Fibroblast of villous mesenchyme (primary cell): ENCODE measurements at places on chromosomes 7 and 10. TPM values are rescaled to one million over a fixed set of nuclear protein-coding genes. Genes with fewer than 3 reads are reported as not detected.

Gene SLK
- 48.8 and 52.2 TPM in 2 replicates for total RNA-seq

Gene MYPN
- 4.5 and 18.6 TPM in 2 replicates for total RNA-seq

Gene CCSER2
- 34.8 and 48.4 TPM in 2 replicates for total RNA-seq

Gene MRPL32
- 40.3 and 46.6 TPM in 2 replicates for total RNA-seq

Gene RAMP3
- not detected in 2 replicates for total RNA-seq

Gene ADCK2
- total RNA-seq, result 12.9 and 20.3 TPM in 2 replicates

Gene SLC26A3
- not detected in 2 replicates for total RNA-seq

Gene IFIT1
- total RNA-seq, result 32.9 and 70.8 TPM in 2 replicates

Gene ANAPC16
- 43.2 and 66.1 TPM in 2 replicates for total RNA-seq

Gene RPS24
- total RNA-seq, result 1,478 and 1,668 TPM in 2 replicates

Gene OR9A2
- not detected in 2 replicates for total RNA-seq

Gene LRGUK
- 0.32 and 0.43 TPM in 2 replicates for total RNA-seq

Gene MMD2
- total RNA-seq, result not detected in 2 replicates

Gene AQP1
- 11.9 and 25.0 TPM in 2 replicates for total RNA-seq

Gene ASB10
- not detected in 2 replicates for total RNA-seq

Gene NKX1-2
- not detected in 2 replicates for total RNA-seq

Gene HTR5A
- not detected in 2 replicates for total RNA-seq

Gene RELN
- total RNA-seq, result under 0.01 and 0.97 TPM in 2 replicates

Gene GNAT3
- total RNA-seq, result not detected in 2 replicates

Gene LIPK
- total RNA-seq, result not detected in 2 replicates

Gene FKBP9
- total RNA-seq, result 224 and 265 TPM in 2 replicates

Gene PFKP
- total RNA-seq, result 120 and 145 TPM in 2 replicates

Gene ATG9B
- total RNA-seq, result under 0.01 and 0.32 TPM in 2 replicates

Gene NRG3
- not detected in 2 replicates for total RNA-seq

Gene GIMAP6
- total RNA-seq, result not detected in 2 replicates

Gene PARD3
- 38.7 and 44.0 TPM in 2 replicates for total RNA-seq

Gene CLDN3
- not detected in 2 replicates for total RNA-seq

Gene SKIDA1
- total RNA-seq, result 0.32 and 0.43 TPM in 2 replicates

Gene ABCB1
- total RNA-seq, result 0.86 and 0.97 TPM in 2 replicates

Gene SORBS1
- 8.2 and 13.2 TPM in 2 replicates for total RNA-seq

Gene ABCC2
- 0.32 and 0.43 TPM in 2 replicates for total RNA-seq

Gene NAT16
- total RNA-seq, result not detected in 2 replicates

Gene KCND2
- total RNA-seq, result 16.1 and 17.3 TPM in 2 replicates

Gene CPA2
- total RNA-seq, result 0.32 TPM in 1 of 2 replicates, not detected in the other

Gene ELMO1
- under 0.01 TPM in 1 of 2 replicates, not detected in the other for total RNA-seq

Gene MUC12
- total RNA-seq, result under 0.01 TPM in 1 of 2 replicates, not detected in the other

Gene SGCE
- total RNA-seq, result 43.5 and 92.8 TPM in 2 replicates

Gene MUC3A
- not detected in 2 replicates for total RNA-seq

Gene VGF
- total RNA-seq, result under 0.01 TPM in 1 of 2 replicates, not detected in the other

Gene OR2A12
- not detected in 2 replicates for total RNA-seq

Gene AKR1D1
- not detected in 2 replicates for total RNA-seq

Gene ENKUR
- total RNA-seq, result under 0.01 TPM in 1 of 2 replicates, not detected in the other

Gene TLL2
- total RNA-seq, result under 0.01 TPM in 1 of 2 replicates, not detected in the other

Gene ACBD7
- 0.97 and 1.3 TPM in 2 replicates for total RNA-seq

Gene FANK1
- 2.9 and 3.0 TPM in 2 replicates for total RNA-seq

Gene HECW1
- total RNA-seq, result 1.7 and 3.2 TPM in 2 replicates

Gene FKBP14
- total RNA-seq, result 47.0 and 66.9 TPM in 2 replicates

Gene WDR86
- 0.32 and 1.3 TPM in 2 replicates for total RNA-seq

Gene BAZ1B
- total RNA-seq, result 57.0 and 64.3 TPM in 2 replicates

Gene UNCX
- total RNA-seq, result not detected in 2 replicates

Gene NCF1
- total RNA-seq, result under 0.01 TPM in 1 of 2 replicates, not detected in the other

Gene NUTM2E
- under 0.01 TPM in 1 of 2 replicates, not detected in the other for total RNA-seq

Gene PAX4
- total RNA-seq, result not detected in 2 replicates

Gene DRGX
- not detected in 2 replicates for total RNA-seq

Gene TUBAL3
- total RNA-seq, result not detected in 2 replicates

Gene TCAF2
- total RNA-seq, result 0.64 and 1.3 TPM in 2 replicates

Gene SUN3
- total RNA-seq, result not detected in 2 replicates

Gene HABP2
- not detected in 2 replicates for total RNA-seq
